ENCODE measurements at places on chromosomes 2 and 18.

- no peak for DNase-seq
Measured at GRCh38 chr18:35485852-35486251, 11.9 kb downstream of the INO80C start.

- no peak for DNase-seq
Measured at GRCh38 chr2:59288771-59289170, 1047.6 kb upstream of the FANCL start.

DNA sequence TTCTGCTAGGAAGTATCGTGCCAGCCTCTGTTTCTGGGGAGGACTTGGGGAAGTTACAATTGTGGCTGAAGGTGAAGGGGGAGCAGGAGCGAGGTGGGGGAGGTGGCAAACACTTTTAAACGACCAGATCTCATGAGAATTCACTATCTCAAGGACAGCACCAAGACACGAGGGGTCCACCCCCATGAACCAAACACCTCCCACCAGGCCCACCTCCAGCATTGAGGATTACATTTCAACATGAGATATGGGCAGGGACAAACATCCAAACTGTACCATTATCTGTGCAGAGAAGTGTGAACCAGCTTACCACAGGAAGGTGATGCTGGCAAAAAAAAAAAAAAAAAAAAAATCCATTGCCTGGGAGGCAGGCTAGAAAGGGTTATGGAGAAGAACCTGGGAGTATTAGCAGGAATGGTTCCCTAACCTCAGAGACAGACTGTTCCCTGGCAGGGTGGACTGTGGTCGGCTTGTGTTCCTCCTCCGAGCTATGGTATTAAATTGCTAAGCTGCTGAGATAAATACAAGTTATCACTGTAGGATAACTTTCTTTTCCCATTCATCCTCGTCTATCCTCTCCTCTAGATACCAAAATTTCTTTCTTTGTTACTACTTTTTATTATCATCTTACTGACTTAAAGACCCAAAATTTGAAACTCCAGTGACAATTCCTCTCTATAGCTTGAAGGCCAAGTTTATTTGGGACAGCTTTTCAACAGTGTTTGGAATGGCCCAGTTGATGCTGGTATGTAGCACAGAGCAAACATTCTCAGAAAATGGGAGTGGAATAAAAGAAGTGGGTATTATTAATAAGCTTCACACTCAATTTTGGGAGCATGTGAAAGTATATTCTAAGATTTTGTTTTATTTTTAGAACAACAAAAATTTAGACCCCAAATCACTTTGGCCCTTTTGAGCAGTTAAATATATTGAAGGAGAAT is 73.7 kb upstream of the MAP3K20 start:
- DNase-seq: no peak

DNA sequence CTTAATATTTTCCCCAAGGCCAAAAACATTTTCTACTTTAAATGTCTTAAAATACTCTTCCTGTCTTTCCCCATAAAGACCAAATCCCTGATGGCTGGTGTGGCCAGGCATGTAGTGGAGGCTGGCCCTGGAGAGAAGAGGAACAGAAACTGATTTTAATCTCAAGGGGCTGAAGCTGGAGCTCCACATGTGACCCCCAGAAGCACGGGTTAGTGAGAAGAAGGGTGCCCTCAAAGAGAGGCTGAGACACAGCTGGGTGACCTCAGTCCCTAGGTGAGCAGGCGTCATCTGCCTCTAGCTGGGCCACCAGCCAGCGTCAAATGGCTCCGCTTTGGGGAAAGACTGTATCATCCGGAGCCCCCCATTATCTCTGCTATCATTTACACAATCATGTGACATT is 19.3 kb upstream of the TMEM18 start:
- DNase-seq: no peak

DNA sequence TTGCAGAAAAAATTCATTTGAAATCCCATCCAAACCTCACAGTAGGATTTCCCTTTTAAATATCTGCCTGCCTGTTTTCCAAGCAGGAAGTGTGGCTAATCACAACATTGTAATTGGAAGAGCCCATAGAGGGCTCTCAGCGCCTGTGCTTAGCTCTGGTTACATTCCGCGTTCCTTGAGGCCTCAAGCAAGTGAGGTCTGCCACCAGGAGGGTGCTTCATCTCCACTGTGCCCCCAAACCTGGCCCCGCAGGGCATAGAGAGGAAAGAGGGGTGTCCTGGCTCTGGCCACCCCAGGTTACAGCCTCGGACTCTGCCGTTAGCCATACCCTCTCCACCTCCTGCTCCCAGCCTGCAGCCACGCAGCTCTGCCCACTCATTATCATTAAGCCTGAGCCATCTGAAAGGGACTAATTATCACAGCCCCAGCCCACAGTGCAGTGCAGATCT is 214.8 kb downstream of the SP3 start:
- no peak for DNase-seq

GRCh38 chr2:128448331-128449225 is 129.9 kb upstream of the HS6ST1 start:
- no peak for DNase-seq

DNA sequence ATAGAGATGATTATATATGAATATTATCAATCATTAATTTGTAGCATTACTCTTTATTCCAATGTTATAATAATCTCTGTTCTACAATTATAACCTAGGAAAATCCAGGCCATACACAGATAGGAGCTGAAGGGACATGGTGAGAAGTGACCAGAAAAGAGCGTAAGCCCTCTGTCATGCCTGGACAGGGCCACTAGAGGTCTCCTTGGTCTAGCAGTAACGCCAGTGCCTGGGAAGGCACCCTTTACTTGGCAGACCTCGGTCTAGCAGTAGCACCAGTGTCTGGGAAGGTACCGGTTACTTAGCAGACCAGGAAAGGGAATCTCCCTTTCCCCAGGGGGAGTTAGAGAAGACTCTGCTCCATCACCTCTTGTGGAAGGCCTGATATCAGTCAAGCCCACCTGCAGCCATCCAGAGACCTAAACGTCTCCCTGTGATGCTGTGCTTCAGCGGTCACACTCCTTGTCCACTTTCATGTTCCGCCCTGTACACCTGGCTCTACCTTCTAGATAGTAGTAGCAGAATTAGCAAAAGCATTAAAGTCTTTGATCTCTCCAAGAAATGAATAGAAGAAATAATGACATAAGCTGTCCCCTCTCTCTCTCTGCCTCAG is 447.5 kb upstream of the FSIP2 start:
- no peak for DNase-seq
